ENCODE measurements at places on chromosomes 1 and 21.

- DNase-seq: no peak
These were observed 109.4 kb downstream of the TLR5 start for GRCh38 chr1:223033658-223034057.

GRCh38 chr1:43531107-43531905 lies 623 bp downstream of the PTPRF start:
- DNase-seq: peak; percentile 30

GRCh38 chr1:238681451-238681850 lies 704.9 kb upstream of the CHRM3 start:
- DNase-seq: peak; percentile 66

DNA sequence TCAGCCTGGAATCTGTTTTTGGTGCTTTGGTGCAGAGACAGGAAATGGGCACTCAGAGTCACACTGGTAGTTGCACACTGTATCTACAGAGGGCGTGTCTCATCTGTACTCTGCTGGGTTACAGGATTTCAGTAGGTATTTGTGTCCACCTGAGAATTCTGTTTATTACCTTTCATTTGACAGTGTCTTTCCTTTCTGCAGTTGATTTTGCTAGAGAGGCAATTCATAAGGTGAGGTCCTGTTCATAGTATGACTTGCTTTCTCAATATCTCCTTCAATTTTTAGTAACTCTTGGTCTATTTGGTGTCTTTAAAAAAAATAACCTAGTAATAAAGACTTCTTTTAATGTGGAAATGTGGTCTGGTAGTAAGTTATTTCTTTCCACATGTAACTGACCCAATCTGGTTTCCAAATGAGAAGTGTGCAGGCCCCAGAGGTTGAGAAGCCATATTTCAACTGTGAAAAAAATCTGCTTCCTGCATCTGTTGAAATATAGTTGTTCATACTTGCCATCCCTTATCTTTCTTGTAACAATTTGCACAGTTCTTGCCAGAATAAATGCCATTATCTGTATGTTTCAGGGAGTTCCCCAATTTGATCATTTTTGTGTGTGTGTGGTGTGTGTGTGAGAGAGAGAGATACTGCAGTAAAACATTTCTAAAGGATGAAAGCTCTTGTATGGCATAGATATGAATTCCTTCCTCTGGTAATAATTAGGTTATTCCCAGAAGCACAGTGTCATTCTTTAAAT lies 78.4 kb upstream of the DNAJC6 start:
- DNase-seq: peak; percentile 17

- peak; percentile 40 for DNase-seq
These were observed 248.3 kb upstream of the CAMK1G start for GRCh38 chr1:209335178-209335577.

GRCh38 chr1:161511018-161511755 lies 5.9 kb downstream of the FCGR2A start:
- no peak for DNase-seq

DNA sequence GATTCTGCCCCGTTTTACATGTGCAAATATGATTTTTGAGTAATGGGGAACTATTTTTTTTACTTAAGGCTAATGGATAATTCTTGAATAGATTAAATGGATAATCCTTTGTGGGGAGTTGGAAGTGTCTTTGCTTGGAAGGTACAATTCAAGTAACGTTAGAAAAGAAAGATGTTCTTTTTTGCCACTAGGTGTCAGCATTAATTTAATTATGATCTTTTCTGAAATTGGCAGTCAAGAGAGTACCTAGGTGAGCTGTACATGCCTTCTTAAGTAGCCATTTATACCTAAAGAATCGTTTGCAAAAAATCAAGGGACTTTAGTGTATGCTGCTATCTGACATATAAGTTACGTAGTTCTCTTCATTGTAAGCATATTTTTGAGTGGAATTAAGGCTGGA lies 2.2 kb downstream of the FBXO28 start:
- peak; percentile 57 for DNase-seq
